Ovary (tissue), 10 donors: ENCODE measurements at places on chromosomes 1 and 21. TPM values are rescaled to one million over a fixed set of nuclear protein-coding genes. Genes with fewer than 3 reads are reported as not detected.
A peak's percentile ranks its signal among the peaks of the same experiment; 100 is the strongest.

ERG gene
- 15.7 TPM for total RNA-seq

GRCh38 chr1:206447422-206447765 lies 22.9 kb upstream of the IKBKE start:
- H3K4me1 ChIP-seq, result peaks cover 2% of the 10 kb centered on the region
- H3K4me3 ChIP-seq, result no peak overlapping the region
- H3K36me3 ChIP-seq, result no peaks in the 10 kb centered on the region
- no peak overlapping the region for H3K27ac ChIP-seq
- no peak for DNase-seq

DNA sequence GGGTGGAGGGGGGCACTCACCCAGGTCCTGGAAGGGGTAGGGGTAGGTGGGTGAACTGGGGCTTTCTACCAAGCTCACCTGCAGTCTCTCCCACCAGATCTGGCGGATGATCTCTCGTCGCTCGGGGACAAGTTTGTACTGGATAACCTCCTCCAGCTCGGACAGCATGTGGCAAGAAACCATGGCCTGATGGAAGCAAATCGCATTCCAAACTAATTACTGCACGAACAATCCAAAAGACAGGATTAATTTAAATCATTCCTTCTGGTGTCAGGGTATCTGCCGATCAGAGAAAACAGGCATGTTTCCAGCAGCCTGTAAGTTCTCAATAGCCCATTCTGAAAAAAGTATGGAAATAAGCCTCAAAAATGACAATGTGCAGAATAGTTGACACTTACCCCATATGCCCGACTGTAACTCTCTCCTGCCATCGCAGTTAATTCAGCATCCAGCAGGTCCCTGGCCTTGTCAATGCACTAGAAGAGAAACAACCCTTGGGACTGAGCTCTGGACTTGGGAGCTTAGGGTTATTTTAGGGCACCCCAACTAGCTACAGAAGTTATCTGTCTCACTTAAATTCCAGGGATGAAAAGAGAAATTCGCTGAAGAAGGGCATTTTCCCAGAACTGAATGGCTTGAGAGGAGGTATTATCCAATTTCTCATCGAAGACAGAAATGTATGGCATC lies 44.4 kb upstream of the ANGPTL7 start:
- H3K27ac ChIP-seq, result no peak overlapping the region
- no peak overlapping the region for H3K4me3 ChIP-seq
- no peaks in the 10 kb centered on the region for H3K36me3 ChIP-seq
- H3K4me1 ChIP-seq, result peaks cover 2% of the 10 kb centered on the region
- no peaks in the 10 kb centered on the region for H3K27me3 ChIP-seq

GRCh38 chr1:67686267-67687197 lies 1.5 kb downstream of the GADD45A start:
- DNase-seq, result peak; percentile 60
- H3K27me3 ChIP-seq, result no peaks in the 10 kb centered on the region
- H3K4me3 ChIP-seq, result peak overlapping the region; percentile 90
- H3K36me3 ChIP-seq, result no peaks in the 10 kb centered on the region

DNA sequence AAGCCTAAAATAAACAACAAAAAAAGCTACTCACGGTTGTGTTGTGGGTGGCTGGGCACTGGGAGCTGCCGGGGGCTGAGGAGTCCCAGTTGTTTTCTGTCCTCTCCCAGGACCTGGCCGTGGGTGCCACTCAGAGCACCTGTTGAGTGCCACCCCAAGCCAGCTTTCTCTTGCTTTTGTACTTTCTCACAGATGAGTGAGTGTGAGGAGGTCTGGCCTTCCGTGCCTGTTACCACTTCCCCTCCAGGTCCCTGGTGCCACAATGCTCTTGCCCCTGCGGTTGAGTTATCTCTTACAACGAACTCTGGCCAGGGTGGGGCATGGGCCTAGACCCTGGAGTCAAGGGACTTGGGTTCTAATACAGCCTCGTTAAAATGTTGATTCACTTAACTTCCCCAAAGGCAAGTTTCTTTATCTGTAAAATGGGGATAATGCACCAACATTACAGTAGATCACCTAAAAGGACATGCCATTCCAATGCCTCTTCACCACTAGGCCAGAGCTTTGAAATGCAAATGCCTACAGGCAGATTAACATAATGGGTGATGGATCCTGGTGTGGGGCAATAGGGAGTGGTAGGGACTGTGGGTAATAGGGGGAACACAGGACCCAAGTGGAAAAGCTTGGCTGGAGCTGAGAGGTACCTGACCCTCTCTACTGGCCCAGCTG lies at the start of gene CNR2:
CNR2 (minus strand) TSS at position 151 of the 669 bp plus-strand sequence. CDS start 37,745 bp downstream, outside the sequence.
- no peaks in the 10 kb centered on the region for H3K36me3 ChIP-seq
- H3K4me1 ChIP-seq, result no peaks in the 10 kb centered on the region
- no peak for DNase-seq
- H3K4me3 ChIP-seq, result no peak within 1 kb of the TSS

FAM72D gene
- not detected for total RNA-seq

GRCh38 chr21:36350282-36350910 lies 30.4 kb downstream of the MORC3 start:
- no peaks in the 10 kb centered on the region for H3K4me1 ChIP-seq
- no peaks in the 10 kb centered on the region for H3K36me3 ChIP-seq
- H3K4me3 ChIP-seq, result no peak overlapping the region
- no peak for DNase-seq
- no peak overlapping the region for H3K27ac ChIP-seq

DNA sequence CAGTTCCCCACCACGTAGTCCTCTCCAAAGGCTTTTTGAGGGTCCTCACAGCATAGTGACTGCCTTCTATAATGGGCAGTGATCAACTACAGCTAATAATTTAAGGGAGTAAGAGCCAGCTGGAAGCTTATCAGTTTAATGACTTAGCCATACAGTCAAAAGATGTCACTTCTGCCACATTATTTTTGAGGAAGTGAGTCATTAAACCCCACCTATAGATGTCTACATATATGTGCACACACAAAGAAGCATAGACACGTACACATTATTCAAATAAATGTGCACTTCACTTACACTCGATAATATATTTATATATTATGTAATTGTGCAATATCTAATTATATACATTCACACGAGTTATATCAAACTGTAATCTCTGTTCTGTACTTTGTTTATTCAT lies 1704.7 kb downstream of the KCNT2 start:
- no peaks in the 10 kb centered on the region for H3K4me1 ChIP-seq
- H3K4me3 ChIP-seq, result no peak overlapping the region
- DNase-seq, result no peak
- H3K27me3 ChIP-seq, result no peaks in the 10 kb centered on the region
- H3K36me3 ChIP-seq, result peaks cover 2% of the 10 kb centered on the region

DNA sequence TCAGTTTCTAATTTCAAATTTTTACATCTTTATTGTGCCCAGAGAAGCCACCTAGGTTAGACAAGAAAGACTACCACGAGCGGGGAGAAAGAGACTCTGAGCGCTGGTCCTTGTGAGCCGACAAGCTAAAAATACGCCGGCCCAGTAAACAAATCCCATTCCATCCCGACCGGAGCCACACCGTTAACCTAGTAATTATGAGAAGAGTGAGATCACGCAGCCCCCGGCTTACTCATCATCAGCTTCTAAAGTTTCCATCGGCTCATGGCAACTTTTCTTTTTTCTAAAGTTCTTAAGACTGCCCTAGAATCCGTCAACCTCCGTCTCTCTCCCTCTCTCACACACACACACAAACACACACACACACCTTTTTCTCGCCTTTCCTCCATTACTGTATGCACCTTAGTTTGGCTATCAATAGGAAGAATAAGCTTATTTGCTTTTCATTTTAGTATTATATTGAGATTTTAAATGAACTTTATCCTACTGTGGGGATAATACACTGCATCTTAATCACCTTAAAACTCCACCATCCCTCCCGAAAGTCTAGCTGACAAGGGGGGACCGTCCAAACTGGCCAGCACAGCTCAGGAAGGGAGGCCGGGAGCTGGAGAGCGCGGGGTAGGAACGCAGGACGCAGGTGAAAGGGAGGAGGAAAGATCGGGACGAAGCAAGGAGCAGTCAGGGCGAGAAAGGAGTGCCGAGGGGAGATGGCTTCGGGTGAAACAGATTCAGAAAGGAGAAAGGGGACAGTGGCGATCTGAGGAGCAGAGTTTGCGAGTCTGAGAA lies 728 bp downstream of the OTUD7B start:
- no peaks in the 10 kb centered on the region for H3K36me3 ChIP-seq
- H3K4me3 ChIP-seq, result peak overlapping the region; percentile 64
- no peaks in the 10 kb centered on the region for H3K27me3 ChIP-seq
- peak; percentile 69 for DNase-seq
- peaks cover 9% of the 10 kb centered on the region for H3K4me1 ChIP-seq

DNA sequence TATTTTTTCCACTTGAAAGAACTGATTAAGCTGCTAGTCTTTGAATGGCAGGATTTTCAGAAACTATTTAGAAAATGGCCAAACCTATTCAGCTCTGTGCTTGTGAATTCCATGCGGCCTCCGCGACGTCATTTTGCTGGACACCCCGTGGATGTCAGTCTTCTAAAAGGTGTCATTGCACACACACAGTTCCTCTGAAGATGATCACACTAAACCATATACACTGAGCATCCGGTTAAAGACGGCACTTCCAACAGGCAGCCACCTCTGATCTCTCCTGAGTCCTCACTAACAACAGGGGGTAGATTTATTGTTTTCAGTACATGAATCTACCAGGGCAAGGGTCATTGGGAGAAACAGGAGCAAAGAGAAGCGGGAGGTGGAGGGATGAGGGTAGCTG lies 9.1 kb downstream of the CFAP74 start:
- DNase-seq, result no peak
- H3K4me1 ChIP-seq, result peaks cover 3% of the 10 kb centered on the region
- no peaks in the 10 kb centered on the region for H3K36me3 ChIP-seq
- H3K27me3 ChIP-seq, result no peaks in the 10 kb centered on the region

WNT2B gene
- 13.8 TPM for total RNA-seq

CYP4X1 gene
- total RNA-seq, result 1.7 TPM

- no peaks in the 10 kb centered on the region for H3K27me3 ChIP-seq
- H3K4me1 ChIP-seq, result no peaks in the 10 kb centered on the region
These were observed 25.6 kb downstream of the PPP1R12B start for GRCh38 chr1:202374099-202374498.

DAB1 gene
- total RNA-seq, result 0.34 TPM

DNA sequence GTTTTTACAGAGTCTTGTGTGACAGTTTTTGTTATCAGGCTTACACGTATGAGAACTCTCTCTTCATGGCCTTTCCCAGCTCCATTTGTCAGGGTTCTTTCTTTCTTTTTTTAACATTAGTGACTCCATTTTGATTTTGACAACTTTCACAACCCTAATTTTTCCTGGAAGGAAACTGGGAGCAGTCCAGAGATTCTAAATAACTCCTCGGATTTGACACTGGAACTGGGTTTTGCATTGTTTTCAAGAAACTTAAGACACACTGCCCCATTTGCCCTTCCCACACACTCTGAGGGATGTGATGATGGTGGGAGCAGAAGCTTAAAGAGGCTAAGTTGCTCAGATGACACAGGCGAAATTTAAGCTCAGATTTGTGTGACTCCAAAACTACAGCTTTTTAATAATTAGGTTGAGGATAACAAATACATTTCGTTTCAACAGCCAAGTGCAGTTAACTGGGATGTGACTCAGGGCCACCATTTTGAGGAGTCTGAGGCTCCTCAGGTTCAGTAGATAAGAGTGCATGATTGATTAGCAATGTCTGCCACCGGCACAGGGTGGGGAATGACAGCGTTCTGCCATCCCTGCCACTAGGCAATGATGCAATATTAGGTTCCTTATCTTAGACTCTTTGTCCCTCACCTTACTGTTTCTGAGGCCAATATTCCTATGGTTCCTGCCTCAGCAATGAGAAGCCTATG lies 95.1 kb upstream of the ATP1A1 start:
- no peaks in the 10 kb centered on the region for H3K4me1 ChIP-seq
- DNase-seq, result no peak
- no peak overlapping the region for H3K4me3 ChIP-seq
- no peaks in the 10 kb centered on the region for H3K36me3 ChIP-seq

GRCh38 chr1:87791931-87792740 lies 463.5 kb downstream of the LMO4 start:
- no peaks in the 10 kb centered on the region for H3K36me3 ChIP-seq
- H3K4me1 ChIP-seq, result no peaks in the 10 kb centered on the region
- H3K27ac ChIP-seq, result no peak overlapping the region
- H3K4me3 ChIP-seq, result no peak overlapping the region

DNA sequence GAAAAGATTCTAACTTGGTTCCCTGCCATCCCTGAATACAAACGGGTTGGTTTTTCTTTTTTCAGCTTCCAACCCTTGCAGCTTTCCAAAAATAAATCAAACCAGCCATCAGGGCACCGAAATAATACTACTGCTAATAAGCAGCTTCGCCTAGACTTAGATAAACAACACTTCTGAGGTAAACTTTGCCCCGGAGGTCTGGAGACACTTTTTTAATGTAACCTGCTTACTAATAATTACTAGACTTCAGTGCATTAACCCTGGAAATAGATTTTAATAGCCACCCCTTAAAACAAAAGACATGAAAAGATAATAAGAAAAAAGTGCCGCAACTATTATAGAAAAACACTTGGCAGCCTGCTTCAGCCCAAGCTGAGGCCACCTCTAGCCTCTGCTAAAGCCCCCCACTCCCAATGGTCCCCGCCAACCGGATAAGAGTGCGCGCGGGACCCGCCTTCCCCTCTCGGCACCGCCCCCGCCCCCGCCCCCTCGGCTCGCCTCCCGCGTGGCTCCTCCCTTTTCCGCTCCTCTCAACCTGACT lies 405 bp upstream of the GADD45A start:
- H3K27me3 ChIP-seq, result no peaks in the 10 kb centered on the region
- H3K4me3 ChIP-seq, result peak overlapping the region; percentile 15
- H3K27ac ChIP-seq, result peak overlapping the region; percentile 58
- DNase-seq, result no peak
- no peaks in the 10 kb centered on the region for H3K36me3 ChIP-seq
- H3K4me1 ChIP-seq, result peaks cover 8% of the 10 kb centered on the region

CELA3A gene
- total RNA-seq, result 24.8 TPM

DNA sequence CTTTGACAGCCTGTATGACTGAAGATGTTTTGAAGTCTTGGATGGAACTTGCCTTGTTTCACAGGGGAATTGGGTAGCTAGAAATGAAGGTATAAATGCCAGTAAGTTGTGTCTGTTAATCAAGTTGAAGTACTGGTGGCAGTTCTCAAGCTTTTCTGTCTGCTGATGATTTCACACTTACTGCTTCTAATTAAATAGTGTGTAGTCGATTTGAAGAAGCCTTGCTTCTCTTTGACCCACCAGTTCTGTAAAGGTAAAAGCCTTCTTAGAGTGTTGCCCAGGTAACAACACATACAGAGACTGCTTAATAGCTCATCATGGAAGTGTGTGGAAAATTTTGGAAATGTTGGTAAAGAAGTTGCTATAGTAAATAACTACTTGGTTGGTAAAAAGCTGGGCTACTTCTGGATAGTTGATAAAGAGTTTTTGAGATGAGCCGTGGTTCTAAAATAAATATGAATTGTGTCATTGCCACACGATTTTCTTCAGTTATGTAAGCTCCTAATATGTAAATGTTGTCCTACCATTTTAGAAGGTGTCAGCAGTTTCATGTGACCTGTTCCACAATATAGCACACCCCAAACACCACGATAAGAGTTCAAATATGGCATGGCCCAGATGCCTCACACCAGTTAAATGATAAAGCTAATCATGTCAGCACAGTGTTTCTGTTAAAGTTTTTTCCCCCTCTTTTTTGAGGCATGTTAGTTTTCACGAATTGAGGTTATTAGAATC lies 7.4 kb downstream of the RABGAP1L start:
- peaks cover 4% of the 10 kb centered on the region for H3K4me1 ChIP-seq
- H3K27me3 ChIP-seq, result no peaks in the 10 kb centered on the region
- H3K27ac ChIP-seq, result no peak overlapping the region
- H3K4me3 ChIP-seq, result no peak overlapping the region
- DNase-seq, result no peak

- DNase-seq, result no peak
- H3K36me3 ChIP-seq, result no peaks in the 10 kb centered on the region
- H3K27me3 ChIP-seq, result no peaks in the 10 kb centered on the region
- no peak overlapping the region for H3K27ac ChIP-seq
These were observed 107.7 kb downstream of the MAB21L3 start for GRCh38 chr1:116218922-116219321.

- no peaks in the 10 kb centered on the region for H3K36me3 ChIP-seq
- H3K4me1 ChIP-seq, result no peaks in the 10 kb centered on the region
- H3K4me3 ChIP-seq, result no peak overlapping the region
These were observed 42.9 kb downstream of the MAGI3 start for GRCh38 chr1:113433184-113433583.

VAV3 gene
- total RNA-seq, result 1.5 TPM

SPRR2F gene
- total RNA-seq, result 12.7 TPM
